ENCODE measurements at places on chromosomes 4 and X.
A peak's percentile ranks its signal among the peaks of the same experiment; 100 is the strongest.

DNA sequence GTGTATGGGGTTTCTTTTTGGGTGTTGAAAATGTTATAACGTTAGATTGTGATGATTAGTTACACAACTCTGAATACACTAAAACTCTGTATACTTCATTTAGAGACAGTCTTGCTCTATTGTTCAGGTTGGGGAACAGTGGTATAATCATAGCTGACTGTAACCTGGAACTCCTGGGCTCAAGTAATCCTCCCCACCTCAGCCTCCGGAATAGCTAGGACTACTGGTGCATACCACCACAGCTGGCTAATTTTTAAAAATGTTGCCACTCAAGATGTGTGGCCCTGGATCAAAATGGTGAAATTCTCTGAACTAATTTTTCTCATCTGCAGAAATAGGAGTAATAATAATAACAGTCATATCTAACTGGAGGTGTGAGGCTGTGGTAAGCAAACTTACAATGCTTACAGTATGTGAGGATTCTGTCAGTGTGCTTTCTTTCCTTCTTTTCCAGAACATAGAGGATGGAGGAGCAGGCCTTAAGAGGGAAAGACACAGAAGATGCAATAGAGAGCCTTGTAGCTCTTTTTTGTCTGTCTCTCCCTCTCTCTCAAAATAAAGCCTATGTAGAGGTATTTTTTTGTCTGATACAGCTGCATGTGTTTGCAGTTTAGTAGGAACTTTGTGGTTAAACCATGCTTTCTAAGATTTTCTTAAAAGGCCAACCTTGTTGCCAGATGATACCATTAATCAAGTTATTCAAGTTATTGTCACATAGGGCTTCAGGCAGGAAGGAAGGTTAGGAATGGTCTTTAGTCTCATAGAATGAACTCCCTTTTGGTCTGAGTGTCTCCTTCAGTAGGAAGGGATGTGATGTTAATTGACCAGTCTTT lies 7.5 kb downstream of the ADD1 start:
- DNase-seq = peak; percentile 59

DNA sequence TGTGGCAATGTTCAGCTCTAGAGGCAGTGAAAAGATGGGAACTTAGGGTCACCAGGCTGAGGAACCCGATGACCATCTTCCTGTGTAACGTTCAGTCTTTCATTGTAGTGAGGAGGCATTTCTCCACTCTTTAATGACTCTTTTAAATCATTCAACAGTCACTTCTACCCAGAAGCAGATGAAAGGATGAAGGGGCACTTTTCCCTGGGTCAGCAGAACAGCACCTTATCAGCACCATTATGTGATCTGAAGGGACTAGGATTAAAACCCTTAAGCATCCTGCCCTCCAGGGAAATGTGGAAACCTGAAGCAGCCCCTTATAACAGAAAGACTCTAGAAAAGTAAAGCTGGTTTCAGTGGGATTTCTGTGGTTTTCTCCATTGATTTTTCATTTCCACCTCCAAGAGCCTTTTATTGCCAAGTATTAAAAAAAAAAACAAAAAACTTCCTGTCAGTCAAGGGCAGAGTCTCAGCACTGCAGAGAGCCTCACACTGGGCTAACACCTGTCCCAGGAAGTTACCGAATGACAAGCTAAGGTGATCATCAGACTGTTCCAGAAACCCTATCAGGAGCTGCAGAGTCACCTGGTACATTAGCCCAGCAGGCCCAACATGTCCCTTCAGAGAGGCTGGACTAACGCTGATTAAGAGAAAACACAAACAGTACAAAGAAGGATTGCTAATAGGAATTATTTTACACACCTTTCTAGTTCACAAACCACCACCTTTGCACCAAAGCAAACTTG lies 185.9 kb downstream of the SHROOM3 start:
- DNase-seq = no peak

DNA sequence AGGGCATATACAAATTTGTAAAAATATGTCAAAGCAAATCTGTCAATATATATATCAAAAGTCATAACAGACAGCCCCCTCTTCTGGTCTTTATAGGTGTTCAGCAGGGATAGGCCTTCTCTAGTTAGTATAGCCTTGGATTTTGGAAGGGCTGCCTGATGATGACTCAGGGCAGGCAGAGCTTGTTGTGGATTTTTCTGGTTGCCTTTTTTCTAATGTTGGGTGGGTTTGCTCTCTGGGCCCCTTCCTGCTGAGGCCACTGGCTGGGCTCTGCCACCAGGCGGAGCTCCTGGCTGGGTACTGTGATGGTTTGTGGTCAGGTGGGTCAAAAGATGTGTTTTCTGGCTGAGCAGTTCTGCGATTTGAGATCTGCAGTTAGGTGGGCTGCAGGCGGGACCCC lies 294.2 kb downstream of the GRIA2 start:
- no peak for DNase-seq

DNA sequence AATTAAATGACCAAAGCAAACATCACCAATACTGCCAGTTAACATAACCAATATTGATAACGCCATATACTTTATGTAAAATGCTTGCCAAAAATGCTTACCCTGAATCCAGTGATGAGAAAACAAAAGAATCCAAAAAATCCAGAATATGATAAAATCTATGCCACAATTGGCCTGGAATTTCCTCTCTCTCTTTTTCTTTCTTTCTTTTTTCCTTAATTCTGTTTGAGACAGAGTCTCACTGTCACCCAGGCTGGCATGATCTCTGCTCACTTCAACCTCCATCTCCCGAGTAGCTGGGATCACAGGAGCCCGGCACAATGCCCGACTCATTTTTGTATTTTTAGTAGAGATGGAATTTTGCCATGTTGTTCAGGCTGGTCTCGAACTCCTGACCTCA lies 9.8 kb upstream of the SLC7A11 start:
- no peak for DNase-seq

- no peak for DNase-seq
Observed at GRCh38 chr4:158996669-158997074, 106.2 kb upstream of the RAPGEF2 start.

- DNase-seq = no peak
Observed at GRCh38 chrX:2423899-2424298, 76.9 kb downstream of the DHRSX start.

- peak; percentile 63 for DNase-seq
Observed at GRCh38 chrX:137051978-137052642, 18.3 kb upstream of the GPR101 start.

DNA sequence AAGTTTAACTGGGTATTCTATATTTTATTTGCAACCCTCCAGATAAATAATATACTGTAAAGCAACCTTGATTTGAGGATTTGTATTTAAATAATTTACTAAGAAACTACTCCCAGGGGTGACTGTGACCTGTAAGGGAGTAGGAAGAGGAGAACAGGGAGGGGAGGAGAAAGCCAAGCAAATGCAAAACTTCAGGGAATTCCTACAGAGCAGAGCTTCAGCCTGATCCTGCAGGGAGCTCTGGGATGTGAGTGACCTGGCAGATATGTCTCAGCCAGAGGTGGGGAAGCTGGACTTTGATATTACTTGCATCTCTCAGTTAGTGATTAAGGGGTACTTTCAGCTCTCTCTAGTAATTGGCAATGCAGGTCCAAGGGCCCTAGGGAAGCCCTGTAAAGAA lies 302.0 kb downstream of the FRMPD4 start:
- DNase-seq = no peak

DNA sequence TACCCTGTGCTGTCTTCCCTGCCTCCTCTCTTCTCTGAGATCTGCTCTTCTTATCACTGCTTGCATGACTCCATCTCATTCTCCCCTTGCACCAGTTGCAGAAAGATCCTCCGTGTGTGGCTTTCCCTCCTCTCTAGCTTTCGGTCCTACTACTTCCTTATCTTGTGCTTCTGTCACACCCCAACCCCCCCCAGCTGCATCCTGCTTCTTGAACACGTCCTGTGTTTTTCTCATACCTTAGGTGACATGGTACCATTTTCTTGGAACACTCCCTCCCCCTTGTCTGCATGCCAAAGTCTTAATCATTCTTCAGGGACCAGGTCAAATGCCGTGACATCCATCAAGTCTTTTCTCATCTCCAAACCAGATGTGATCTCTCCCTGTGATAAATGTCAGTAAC lies 46.4 kb downstream of the FHL1 start:
- DNase-seq = no peak

DNA sequence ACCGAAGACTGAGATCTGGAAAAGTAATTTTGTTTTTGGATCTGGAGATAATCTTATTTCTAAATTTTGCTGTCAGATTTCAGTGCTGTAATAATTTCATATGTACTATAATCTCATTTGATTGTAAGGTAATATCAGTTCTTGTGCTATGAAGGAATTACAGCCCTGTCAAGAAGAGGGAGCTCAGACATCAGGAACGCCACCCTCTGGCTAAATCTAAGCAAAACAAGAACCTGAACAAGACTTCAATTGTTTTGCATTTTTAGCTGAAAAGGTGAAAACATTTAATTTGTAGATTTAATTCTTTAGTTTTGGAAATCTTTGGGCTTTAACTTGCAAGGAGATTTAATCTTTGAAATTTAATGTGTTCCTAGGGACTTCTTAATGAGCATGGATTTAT lies 525.4 kb upstream of the HS3ST1 start:
- DNase-seq = no peak

DNA sequence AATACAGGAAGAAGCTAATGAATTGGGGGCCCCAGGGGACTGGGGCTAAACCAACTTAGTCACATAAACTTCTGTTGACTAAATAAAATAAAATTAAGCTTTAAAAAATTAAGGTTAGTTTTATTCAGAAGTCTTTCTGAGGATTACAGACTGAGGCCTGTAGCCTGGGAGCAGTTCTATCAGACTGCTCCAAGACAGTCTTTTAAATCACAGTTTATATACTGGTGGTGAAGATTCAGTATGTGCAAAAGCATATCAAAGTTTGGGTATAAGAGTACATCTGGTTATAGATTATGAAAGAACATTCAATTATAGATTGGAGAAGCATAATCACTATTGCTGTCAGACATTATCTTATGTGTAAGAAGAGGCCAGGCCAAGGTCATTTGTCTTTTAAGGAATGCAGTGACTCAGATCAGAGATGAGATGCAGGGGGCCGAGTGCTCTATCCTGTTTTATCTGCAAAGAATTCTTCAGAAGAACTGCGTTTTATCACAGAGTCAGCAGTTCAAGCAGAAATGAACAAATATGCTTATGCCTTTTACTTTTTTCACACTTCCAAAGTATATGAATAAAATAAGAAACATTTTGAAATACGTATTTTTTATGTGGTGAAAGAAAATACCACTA lies 109.4 kb downstream of the PDHA2 start:
- DNase-seq = no peak

DNA sequence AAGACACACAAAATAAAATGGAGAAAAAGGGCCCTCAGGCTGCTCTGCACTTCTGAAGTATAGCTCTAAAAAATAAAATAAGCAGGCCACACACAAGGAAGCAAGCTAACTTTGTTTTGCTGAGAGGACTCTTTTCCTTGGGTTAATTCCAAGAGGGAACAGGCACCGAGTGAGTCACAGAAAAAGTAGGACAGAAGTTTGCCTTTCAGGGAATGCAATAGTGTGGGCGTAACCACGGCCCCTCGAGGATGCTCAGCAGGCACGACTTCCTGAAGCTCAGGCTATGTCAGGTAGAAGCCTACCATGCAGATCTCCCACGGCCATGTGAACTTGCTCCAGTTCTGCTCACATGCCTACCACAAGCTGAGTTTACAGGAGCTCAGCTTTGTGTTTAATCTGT lies 22.1 kb downstream of the PPP1R2C start:
- no peak for DNase-seq

DNA sequence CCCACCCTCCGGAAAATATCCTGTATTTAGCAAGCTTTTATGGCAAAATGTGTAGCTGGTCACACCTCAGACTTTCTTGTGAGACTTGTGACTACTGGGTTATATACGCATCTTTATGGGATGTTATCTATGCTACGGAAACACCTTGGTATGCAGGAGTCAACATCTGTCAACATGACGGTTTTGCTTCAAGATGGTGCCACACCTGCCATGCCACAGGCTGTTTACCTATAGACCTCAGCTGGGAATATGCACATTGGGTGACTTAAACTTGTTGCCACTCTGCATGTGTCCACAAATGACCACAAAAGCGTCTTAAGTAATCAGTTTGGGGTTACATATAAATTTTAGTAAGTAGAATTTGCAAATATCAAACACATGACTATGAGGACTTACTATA lies 192.3 kb upstream of the ATP6AP2 start:
- no peak for DNase-seq

Data from T-helper 2 cell (primary cell).